NCI-H2227 treated with DMSO at 0.1 percent for 48 hours (cell line): ENCODE measurements at places on chromosomes 3 and 15.

DNA sequence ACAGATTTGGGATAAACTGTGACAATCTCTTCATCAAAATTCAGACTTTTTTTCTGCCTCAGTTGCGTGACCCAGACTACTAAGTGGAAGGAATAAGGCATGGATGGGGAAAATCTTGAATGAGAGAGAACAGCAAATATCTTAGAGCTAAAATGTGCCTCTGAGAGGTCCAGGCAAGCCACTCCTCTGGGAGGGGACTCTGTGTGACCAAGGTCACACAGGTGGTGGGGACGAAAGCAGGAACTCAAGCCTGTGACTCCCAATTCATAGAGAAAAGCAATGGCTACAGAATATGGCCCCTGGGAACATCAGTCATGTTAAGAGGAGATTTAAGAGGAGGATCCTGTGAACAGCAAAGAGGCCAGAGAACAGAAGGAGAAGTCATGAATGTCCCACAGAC is 268.1 kb downstream of the FOXP1 start:
- no peak for DNase-seq

DNA sequence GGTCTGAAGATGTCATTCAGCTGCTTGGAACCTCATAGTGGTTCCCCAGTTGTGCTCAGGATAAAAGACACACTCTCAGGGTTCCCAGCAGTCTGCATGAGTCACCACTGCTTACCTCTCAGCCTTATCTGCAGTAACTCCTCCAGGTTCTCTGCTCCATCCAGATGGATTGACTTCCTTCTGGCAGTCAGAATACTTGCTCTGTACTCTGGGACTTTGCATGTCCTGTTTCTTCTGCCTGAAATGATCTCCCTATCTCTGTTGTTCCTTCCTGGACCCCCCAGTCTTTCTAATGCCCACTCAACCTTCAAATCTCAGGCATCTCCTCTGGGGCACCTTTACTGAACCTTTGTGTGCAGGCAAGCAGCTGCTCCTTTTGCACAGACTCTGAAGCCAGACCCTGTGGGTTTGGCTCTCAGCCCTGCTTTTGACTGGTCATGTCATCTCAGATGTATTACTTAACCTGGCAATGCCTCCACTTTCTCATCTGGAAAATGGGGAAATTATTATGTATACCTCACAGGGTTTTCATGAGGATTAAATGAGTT is 38.4 kb downstream of the ITPR1 start:
- DNase-seq = no peak

DNA sequence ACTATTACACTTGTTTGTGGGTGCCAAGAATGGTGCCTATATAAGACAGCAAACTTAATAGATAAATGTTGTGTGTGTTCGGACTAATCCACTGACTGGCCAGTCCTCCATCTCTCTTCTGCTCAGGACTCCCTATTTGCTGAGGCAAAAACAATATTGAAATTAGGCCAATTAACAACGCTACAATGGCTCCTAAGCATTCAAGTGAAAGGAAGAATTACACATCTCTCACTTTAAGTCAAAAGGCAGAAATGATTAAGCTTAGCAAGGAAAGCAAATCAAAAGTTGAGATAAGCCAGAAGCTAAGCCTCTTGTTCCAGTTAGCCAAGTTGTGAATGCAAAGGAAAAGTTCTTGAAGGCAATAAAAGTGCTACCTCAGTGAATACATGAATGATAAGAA is 126.9 kb downstream of the CCNL1 start:
- DNase-seq = no peak

DNA sequence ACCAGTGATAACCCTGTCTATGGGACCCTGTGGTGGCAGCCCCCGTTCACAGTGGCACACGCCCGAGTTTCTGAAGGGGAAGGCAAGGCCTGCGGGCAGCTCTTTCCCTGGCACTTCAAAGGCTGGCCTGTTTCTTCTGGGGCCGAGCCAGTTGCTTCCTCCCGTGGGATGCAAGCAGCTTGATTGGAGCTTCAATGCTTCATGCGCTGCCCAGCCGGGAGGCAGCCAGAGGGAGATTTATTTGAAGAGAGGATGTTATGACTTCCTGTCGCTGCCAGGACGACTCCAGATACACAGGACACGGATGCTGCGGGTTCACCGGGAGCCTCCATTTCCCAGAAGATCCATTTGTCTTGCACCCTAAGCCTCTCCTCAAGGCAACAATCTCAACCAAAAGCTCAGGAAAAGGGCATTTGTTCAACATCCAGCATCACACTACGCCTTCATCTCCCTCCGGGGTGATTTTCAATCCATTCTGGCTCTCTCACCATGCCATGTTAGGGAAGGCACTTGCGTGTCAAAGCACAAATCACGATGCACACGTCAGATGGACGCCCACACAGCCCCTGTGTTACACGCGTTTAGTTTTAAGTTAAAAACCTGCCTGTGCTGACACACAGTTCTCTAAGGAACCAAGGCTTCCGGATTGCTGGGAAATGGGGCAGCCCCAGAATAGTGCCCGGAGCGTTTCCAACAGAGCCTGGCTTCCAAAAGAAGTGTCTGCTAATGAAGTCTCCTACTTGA is 330.2 kb downstream of the OCA2 start:
- DNase-seq = no peak

DNA sequence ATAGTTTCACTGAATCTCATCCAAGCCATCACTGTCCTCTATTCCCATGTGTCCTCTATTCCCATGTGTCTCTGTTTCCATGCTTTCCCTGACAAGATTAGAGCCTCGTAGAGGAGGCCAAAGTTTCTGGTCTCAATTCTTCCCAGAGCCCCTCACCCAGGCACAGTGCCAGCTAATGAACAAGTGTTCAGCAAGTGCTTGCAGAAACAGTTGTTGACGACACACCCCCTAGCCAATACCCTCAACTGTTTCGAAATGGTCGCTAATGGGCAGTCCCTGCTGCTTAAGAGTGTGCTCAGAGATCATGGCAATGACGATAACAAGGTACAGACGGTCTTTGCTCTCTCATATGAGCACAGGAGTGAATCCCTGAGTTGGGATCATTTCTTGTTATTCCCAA is 73.4 kb downstream of the FAM174B start:
- DNase-seq = no peak

GRCh38 chr3:31450345-31450744 is 82.4 kb upstream of the STT3B start:
- DNase-seq = no peak
